ENCODE measurements at places on chromosomes 2 and 18.
A peak's percentile ranks its signal among the peaks of the same experiment; 100 is the strongest.

DNA sequence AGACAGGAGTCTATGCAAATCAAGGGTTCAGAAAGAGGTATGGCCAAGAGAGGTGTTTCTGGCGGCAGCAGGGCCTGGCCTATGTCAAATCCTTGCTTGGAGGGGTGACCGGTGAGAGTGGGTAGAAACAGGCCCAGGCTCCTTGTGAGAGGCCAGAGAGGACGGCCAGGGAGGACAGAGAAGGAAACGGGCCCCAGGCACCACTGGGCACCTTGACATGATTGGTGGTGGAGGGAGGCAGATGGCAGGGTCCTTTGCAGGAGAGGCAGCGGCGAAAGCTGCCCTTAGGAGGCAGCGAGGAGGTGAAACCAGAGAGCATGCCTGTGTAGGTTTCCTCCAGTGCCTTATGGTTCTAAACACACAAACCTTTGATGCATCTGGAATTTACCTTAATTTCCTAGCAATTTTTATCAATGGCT lies 6.2 kb downstream of the RAMP1 start:
- DNase-seq = no peak

DNA sequence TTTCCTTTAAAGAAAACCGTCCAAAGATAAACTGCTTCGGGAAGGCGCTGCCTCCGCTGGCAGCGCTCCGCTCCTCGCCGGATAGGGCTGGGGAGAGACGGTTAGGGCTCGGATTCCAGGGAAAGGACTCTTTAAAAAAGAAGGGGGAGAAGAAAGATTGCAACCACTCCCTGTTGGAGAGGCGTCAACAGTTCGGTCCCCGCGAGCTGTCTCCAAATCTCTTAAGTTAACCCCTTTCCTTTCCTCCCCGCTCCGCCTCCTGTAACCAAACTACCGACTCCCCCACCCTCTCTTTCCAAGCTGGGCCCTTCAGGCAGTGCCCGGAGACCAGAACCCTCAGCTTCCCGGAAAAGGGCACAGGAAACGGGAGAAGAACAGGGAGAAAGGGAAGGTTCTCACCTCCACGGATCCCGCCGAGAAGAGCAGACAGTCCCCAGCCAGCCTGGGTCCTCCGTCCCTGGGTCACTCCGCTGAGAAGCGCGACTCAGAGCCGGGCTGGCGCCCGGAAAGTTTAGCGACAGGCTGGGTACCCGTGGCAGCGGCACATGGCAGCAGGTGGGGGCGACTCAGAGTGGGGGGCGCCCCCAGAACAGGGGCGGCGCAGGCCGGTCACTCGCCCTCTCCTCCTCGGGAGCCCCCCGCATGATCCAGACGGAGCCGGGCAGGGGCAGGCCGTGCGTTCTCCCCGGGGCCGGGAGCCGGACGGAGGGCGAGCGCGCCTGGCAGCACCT lies 675 bp downstream of the FZD5 start:
- DNase-seq = no peak

GRCh38 chr18:22110461-22110924 lies 58.9 kb upstream of the GATA6 start:
- no peak for DNase-seq

GRCh38 chr2:17878281-17879136 lies at the start of gene KCNS3:
TSS of gene KCNS3 (plus strand) at chr2:17878667. CDS start at chr2:17931009, 52,342 bp downstream.
- DNase-seq = peak; percentile 52

DNA sequence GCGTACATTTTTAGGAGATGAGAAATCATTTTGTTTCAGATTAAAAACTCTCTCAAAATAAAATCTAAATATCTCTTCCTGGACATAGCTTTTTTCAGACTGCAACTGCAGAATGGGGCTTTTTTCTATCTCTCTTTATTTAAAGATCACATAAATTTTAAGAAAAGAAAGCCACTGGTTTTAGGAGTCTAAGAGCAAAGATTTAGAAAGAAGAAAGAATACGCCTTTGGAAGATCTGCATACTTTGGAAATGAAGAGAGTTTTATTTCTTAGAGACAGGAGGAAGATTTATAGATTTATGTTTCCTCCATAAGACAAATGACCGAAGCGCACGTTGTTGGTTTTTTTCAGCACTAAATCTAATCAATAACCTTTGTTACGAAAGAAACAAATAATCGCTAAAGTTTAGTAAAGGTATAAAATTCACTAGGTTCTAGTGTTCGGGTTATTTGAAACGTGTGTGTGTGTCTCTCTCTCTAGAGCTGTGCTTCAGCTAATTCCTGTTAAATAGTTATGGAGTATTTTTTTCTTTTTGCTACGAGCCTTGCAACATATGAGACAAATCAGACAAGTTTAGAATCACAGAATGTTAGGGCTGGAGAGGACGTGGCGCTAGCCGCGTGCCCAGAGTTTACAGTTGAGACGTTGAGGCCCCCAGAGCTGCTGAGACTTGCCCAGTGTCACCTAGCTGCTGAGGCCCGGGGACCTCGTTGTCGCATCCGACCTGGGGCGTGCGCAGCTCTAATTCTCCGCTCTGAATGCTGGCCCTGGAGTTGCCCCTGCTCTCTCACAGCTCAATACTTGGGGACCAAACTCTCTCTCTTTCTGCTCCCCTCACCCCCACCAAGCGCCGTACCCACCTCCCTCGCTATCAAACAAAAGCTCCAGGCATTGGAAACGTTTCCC lies 69.9 kb downstream of the CTAGE1 start:
- DNase-seq = no peak

- no peak for DNase-seq
Observed at GRCh38 chr2:173296235-173296634, 58.4 kb upstream of the CDCA7 start.

DNA sequence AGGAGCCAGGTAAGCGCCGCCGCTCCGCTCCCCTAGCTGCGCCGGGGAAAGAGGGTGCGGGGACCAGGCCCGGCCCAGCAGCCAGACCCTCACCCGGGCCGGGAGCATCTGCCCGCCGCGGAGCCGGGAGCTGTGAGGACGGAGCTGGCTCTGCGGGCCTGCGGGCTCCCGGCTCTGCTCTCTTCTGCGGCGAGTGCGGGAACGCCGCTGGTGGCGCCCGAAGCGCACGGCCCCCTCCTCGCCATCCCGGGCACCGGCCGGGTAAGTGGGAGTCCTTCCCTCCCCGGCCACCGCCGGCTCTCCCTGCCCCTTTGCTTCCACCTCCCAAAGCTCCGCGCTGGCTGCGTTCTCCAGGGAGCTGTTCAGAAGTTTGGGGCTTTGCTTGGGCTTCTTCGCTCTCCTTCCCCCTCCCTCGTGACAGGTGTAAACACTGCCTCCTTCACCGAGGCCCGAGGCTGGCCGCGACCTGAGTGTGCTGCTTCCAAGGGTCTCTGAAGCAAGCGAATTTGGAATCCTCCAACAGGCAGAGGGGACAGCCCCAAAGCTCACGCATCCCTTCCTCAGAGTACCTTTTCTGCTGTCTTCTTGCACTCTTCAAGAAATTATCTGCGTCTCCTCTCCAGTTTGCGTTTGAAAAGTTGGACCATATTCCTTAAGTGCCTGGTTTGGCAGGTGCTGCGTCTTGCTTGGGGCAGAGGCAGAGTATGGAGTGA lies 632 bp downstream of the AFTPH start:
- peak; percentile 44 for DNase-seq

DNA sequence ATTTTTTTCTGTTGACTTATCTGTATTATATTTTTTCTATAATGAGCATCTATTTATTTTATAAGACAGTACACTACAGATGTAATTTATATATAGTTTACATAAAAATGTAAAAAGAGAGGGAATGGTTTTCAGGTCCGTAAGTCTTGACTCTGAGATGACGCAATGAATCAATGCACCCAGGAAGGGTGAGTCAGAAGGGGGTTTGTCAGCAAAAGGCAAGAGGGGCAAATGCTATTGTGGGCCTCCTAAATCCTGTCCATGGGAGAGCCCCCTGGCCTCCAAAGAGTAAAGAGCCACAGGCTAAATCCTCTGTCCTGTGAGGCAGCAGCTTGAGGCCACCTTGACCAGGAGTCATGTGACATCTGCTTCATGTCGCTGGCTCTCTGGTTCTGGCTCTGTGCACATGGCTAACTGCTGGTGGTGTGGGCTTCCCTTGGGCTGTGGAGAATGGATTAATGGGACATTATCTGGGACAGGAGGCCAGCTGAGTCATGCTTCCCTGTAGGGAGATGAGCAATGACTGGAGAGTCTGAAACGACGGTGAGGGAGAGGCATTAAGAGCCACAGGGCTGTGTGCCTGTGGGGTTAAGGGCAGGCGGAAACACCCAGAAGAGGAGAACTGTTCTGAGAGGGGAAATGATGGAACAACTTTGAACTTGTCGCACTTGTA lies 22.8 kb upstream of the ASB18 start:
- no peak for DNase-seq

GRCh38 chr2:113126845-113127645 lies at the start of gene IL1RN:
TSS of gene IL1RN (plus strand) at chr2:113127598. CDS start at chr2:113127625, 27 bp downstream.
- no peak for DNase-seq

- DNase-seq = no peak
Observed at GRCh38 chr2:157150747-157151146, 106.8 kb upstream of the GALNT5 start.

DNA sequence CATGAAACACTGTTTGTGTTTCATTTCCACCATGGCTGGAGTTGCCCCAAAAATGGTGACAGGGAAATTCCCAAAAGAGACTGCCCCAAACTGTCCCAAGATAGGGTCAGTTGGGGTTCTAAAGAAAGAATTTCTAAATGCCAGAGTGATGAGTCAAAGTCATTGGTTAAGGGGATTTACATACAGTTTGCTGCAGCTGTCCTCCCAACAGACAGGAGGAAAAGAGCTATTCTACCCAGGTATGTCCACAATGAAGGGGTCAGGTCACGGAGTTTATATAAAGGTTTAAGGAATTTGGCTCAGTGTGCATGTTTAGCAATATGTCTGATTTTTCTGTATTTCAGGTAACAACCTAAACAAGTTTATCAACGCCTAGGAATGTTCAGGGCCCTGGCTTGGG lies 344.1 kb downstream of the TDRD15 start:
- no peak for DNase-seq

DNA sequence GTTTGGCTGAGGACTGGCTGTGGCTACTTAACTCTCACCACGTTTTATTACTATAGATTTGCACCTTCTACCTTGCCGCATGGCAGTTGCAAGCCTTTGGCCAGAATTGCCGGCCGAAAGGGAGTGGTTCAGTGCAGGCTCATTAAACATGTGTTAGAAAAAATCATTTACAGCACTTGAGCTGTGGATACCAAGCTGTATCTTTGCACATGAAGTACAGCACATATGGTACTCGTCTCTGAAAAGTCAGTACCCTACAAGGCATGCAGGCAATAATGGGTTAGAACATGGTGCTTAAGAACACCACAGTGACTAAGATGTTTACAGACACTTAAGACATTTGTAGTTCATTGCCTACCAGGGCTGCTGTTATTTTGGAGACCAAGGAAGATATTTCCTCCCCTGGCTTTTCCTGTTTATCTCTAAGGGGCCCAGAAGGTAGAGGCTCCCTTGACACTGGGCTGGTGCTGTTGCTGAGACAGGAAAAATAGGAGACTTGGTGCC lies 103.1 kb downstream of the ZNF532 start:
- DNase-seq = peak; percentile 62

DNA sequence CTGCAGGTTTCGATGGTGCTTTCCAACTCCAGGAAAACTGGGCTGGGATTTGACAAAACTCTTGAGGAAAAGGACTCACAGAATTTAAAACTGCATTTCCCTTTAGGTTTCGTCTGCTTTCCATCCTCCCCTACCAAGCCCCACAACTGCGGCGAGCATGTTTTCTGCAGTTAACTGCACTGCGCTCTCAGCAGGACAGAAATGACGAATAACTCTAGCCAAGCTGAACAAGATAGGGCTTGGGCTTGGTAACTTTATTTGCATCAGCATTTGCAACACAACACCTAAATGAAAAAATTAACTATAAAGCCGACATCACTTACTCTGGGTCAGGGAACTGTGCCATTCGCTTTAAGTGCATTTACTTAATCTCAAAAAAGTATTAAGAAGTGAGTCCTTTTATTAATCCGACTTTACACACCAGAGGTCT lies 669 bp upstream of the PIKFYVE start:
- peak; percentile 51 for DNase-seq

DNA sequence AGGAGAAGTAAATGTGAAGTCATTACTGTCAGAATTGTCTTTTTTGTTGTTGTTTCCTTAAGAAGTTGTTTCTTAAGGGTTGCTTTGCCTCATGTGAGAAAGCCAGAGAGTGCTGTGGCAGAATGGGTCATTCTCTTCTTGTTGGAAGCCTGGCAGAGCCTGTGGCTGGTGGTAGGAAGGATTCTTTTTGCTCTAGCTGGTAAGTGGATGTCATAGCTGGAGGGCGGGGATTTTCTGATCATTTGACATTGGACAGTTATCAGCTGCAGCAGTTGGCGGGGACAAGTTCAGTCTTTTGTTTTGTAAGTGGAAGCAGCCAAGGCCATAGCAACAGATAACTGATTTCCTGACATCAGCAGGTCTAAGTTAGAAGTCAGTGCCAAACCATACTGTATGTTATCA lies 5.5 kb upstream of the RMDN2 start:
- DNase-seq = no peak

DNA sequence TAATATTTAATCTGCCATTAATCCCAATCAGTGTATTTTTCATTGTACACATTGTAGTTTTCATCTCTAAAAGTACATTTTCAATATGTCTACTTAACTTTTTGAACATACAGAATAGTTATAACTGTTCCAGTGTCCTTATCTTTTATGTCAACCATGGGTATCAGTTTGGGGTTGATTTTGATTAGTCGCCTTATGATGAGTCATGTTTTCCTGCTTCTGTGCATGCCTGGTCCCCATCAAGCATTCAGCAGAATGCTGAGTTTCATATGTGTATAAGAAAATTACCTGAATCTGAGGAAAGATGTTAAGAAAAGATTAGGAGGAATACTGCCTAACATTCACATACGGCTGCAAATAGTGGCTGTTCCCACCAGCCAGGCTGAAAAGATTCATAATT lies 17.7 kb downstream of the SPDYA start:
- DNase-seq = no peak

DNA sequence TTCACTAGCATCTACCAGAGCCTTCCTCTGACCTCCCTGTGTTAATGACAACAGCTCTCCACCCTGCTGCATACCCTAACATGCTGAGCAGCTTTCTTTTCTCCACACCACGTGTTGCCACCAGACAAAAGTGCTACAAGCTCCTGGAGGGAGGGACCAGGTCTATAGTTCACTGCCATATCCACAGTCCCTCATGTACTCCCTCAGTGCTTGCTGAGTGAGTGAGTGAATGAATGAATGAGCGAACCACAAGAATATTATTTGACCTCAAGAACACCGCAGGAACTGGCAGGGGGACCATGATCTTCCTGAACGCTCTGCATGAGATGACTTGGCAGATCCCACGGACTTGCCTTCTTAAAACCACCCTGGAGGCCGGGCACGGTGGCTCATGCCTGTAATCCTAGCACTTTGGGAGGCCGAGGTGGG lies 47.4 kb upstream of the CAB39 start:
- no peak for DNase-seq

DNA sequence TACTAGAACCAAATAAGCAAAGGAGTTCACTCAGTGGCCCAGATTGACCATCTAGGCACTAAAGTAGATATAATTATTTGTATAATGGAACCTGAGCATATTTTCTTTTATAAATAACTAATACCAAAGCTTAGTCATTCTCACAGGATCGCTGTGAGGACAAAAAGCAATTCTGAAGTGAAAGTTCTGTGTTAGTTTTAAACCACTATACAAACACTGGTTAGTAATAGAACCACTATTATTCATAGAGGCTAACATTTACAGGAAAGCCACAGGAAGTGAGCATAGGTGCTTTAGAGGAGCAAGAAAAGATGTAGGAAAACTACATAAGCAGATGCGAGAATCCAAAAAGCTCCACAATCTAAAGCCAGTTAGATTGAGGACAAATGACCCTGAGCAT lies 364.7 kb downstream of the XIRP2 start:
- no peak for DNase-seq

- DNase-seq = peak; percentile 81
Observed at GRCh38 chr18:76620321-76621170, 125.5 kb upstream of the ZNF516 start.
